ENCODE measurements at places on chromosomes 3 and 15.

- no peak overlapping the region for H3K4me3 ChIP-seq
- DNase-seq, result no peak
- H3K4me1 ChIP-seq, result no peaks in the 10 kb centered on the region
- no peaks in the 10 kb centered on the region for H3K27me3 ChIP-seq
- no peaks in the 10 kb centered on the region for H3K36me3 ChIP-seq
Measured at GRCh38 chr3:175073219-175073905, 214.2 kb downstream of the NAALADL2 start.

DNA sequence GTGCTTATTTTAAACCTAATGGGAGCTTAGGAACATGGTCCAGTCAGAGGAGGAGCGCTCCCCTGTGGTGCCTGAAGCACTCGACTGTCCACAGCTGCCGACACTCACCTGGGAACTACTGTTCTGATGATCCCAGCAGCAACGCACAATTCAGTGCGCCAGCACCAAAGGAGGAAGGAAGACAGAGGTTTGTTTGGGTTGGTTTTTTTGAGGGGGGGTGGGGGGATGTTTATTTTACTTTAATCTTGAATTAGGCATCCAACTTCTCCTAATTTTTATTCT is 48.8 kb upstream of the VGLL4 start:
- no peak for DNase-seq
- no peaks in the 10 kb centered on the region for H3K4me1 ChIP-seq
- H3K36me3 ChIP-seq, result peaks cover 3% of the 10 kb centered on the region

DNA sequence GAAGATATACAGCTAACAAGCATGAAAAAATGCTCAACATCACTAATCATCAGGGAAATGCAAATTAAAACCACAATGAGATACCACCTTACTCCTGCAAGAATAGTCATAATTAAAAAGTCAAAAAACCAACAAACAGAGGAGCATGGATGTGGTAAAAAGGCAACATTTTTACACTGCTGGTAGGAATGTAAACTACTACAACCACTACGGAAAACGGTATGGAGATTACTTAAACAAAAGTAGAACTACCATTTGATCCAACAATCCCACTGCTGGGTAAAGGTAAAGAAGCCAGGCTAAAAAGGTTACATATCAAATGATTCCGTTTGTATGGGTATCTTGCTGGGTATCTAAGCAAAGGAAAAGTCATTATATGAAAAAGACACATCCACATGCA is 53.8 kb downstream of the STAG1 start:
- no peak for DNase-seq
- no peak overlapping the region for H3K27ac ChIP-seq
- H3K4me3 ChIP-seq, result no peak overlapping the region

DNA sequence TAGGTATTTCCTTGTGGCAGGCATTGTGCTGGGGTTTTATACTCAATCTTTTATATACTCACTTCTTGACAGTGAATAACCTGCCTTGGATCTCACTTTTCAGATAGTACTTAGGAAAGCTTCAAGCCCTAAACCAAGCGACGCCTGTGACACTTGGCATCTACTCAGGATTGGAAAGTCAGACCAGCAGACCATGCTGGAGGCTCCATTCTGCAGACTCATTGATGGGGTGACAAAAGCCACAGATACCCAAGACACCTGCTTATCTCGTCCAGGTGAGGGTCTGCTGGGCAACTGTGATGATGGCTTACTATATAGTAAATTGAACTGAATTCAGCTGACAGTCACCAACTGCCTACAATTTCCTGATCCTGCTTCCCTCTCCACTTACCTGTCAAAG is 79.4 kb upstream of the MRPS22 start:
- DNase-seq, result no peak
- H3K27me3 ChIP-seq, result no peaks in the 10 kb centered on the region
- no peak overlapping the region for H3K4me3 ChIP-seq
- H3K27ac ChIP-seq, result no peak overlapping the region
- H3K36me3 ChIP-seq, result no peaks in the 10 kb centered on the region

GRCh38 chr15:67755264-67755663 is 70.0 kb upstream of the SKOR1 start:
- no peaks in the 10 kb centered on the region for H3K27me3 ChIP-seq
- H3K27ac ChIP-seq, result no peak overlapping the region
- peaks cover 14% of the 10 kb centered on the region for H3K36me3 ChIP-seq
- H3K4me1 ChIP-seq, result peaks cover 17% of the 10 kb centered on the region
- H3K4me3 ChIP-seq, result no peak overlapping the region
- no peak for DNase-seq

DNA sequence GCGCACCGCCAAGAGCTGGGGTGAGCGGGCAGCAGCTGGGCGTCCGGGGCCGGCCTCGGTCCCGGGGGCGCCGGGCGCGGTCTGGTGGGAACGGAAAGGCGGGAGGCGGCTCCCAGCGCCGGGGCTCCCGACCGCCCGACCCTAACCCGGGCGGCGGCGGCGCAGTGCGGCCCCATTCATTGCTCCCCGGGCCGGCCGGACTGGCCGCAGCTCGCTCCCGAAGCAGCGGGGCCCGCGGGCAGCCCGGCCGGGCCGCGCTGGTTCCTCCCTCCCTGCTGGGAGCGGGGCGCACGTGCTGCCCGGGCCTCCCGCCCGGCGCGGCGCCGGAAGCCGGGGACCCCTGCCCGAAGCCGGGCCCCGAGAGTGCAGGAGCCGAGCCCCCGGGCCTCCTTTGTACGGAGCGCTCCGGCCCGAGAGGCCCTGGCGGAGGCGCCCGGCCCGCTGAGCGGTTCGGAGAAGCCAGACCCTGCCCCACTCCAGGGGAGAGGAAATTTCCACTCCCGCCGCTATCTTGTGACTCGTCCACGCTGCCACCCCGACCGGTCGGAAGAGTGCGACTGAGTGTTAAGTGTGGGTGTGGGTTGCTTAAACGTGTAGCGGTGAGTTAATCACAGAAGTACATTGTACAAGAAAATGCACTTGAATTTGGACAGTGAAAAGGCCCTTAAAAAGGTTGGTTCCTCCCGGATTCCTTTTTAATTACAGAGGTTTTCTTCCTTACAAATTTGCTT is 613 bp downstream of the ATP1B3 start:
- DNase-seq, result peak; percentile 44
- H3K4me3 ChIP-seq, result peak overlapping the region; percentile 89
- H3K36me3 ChIP-seq, result peaks cover 19% of the 10 kb centered on the region
- no peaks in the 10 kb centered on the region for H3K27me3 ChIP-seq
- H3K4me1 ChIP-seq, result peaks cover 27% of the 10 kb centered on the region

GRCh38 chr3:129106866-129107565 is 14.6 kb downstream of the RAB43 start:
- no peak overlapping the region for H3K4me3 ChIP-seq
- H3K27ac ChIP-seq, result no peak overlapping the region
- peaks cover 13% of the 10 kb centered on the region for H3K4me1 ChIP-seq
- H3K27me3 ChIP-seq, result no peaks in the 10 kb centered on the region
- DNase-seq, result no peak

DNA sequence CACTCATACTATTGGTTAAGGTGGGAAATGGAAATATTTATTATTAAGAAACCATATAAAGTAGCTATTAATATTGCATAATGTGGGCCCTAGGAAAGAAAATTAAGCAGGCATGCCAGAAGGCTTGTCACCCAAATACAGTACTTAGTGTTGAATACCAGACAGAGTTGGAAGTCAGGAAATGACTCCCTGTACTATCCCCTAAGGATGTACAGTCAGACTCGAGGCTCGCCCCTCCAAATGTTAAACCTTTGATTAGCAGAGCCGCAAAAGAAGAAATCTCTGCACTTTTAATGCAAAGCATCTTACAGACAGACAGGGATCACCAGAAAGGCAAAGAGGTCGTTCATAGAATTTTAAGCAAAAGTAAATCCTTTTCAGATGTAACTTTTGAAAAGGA is 11.3 kb upstream of the RBSN start:
- no peak overlapping the region for H3K4me3 ChIP-seq
- peaks cover 6% of the 10 kb centered on the region for H3K4me1 ChIP-seq
- DNase-seq, result no peak
- H3K27ac ChIP-seq, result no peak overlapping the region

GRCh38 chr3:50255251-50255615 is 13.7 kb upstream of the SEMA3B start:
- DNase-seq, result no peak
- peaks cover 22% of the 10 kb centered on the region for H3K4me1 ChIP-seq
- peak overlapping the region; percentile 81 for H3K27ac ChIP-seq

DNA sequence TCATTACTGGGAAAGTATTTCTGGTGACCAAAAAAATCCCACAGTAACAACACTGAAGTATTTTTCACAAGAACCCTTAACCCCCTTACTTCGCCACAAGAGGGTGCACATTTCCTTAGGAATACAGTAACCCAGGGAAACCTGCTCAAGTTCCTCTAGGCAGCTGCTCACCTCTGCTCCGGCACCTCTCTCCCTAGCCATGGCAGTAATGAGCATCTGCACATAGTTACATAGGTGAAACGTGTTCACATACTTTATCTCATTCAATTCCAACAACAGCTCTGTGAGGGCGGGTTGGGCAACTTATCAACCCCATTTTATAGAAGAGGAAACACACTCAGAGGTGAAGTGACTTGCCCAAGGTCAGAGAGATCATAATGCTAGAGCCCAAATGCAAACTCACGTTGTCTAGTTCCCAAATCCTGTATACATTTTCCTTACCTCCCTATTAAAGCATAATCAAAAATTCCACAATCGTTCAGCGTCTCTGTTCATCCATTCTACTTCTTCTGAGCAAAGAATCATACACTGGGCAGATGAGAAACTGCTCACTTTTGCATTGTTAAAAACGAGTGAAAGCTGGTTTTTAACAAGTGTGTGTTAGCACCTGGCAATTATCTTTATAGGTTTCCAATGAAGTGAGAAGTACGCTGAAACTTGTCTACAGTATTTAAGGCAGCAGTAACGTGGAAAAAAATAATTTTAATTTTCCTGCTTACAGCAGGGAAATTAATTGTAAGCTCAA is 90.7 kb downstream of the IGF2BP2 start:
- H3K27me3 ChIP-seq, result no peaks in the 10 kb centered on the region
- H3K36me3 ChIP-seq, result no peaks in the 10 kb centered on the region
- H3K4me3 ChIP-seq, result no peak overlapping the region
- DNase-seq, result no peak

- H3K27me3 ChIP-seq, result peaks cover 10% of the 10 kb centered on the region
- no peak overlapping the region for H3K27ac ChIP-seq
- peaks cover 5% of the 10 kb centered on the region for H3K4me1 ChIP-seq
- H3K36me3 ChIP-seq, result no peaks in the 10 kb centered on the region
Measured at GRCh38 chr3:194577986-194578905, 55.0 kb downstream of the TMEM44 start.

DNA sequence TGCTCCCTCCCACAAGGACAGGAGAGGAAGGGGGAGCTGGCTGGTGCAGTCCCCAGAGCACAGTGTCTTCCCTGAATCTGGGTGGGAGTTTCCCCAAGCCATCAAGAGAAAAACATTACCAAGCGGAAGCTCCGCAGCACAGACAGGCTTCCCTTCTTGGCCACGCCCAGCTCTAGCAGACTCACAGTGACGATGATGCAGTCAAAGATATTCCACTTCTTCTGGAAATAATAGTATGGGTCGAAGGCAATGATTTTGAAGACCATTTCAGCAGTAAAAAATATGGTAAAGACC is 76.7 kb downstream of the SCN10A start:
- H3K27me3 ChIP-seq, result peaks cover 18% of the 10 kb centered on the region
- no peak for DNase-seq
- H3K4me3 ChIP-seq, result no peak overlapping the region
- no peak overlapping the region for H3K27ac ChIP-seq

DNA sequence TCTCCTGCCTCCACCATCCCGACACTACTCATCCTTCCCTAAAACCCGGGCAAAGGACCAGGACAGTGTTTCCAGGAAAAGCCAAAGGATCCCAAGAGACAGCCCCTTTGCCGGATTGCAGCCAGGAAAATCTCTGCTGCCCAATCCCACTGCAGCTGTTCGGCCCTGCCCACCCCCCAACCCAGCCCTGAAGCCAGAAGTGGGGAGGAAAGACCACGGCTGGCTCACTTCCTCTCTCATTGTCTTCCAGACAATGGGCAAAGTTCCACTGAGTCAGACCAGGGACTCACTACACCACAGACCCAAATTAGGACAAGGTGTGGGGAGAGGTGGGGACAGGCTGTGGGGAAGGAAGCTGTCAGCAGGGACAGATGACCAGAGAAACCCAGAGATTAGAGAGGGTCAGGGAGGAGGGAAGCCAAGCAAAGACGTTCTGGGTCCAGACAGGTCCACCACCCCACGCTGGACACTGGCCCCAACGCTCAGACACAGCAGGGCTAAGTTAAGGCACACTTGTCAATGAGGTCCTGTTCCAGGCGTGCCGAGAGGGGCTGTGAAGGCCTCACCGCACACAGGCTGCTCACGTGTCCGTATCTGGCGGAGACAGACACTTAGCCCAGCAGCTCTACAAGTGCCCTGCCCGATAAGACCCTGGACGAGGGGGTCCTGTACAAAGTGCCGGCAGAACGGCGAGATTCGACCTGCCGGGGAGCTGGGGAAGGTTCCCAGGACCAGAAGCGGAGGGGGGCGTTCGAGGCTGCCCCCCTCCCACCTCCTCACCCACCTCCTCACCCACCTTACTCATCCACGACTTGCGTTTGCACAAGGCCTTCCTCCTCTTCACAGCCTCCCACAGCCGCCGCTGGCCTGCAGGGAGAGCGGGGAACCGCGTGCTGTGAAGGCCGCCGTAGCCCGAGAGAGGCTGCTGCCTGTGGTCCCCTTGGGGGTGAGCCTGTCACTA is 21.9 kb downstream of the TNK2 start:
- H3K4me1 ChIP-seq, result peaks cover 6% of the 10 kb centered on the region
- no peaks in the 10 kb centered on the region for H3K27me3 ChIP-seq
- no peak for DNase-seq
- no peak overlapping the region for H3K27ac ChIP-seq

GRCh38 chr3:10194328-10195071 is 29.8 kb downstream of the IRAK2 start:
- H3K27me3 ChIP-seq, result no peaks in the 10 kb centered on the region
- peak overlapping the region; percentile 73 for H3K4me3 ChIP-seq
- no peaks in the 10 kb centered on the region for H3K36me3 ChIP-seq
- DNase-seq, result peak; percentile 33
- H3K4me1 ChIP-seq, result peaks cover 71% of the 10 kb centered on the region

DNA sequence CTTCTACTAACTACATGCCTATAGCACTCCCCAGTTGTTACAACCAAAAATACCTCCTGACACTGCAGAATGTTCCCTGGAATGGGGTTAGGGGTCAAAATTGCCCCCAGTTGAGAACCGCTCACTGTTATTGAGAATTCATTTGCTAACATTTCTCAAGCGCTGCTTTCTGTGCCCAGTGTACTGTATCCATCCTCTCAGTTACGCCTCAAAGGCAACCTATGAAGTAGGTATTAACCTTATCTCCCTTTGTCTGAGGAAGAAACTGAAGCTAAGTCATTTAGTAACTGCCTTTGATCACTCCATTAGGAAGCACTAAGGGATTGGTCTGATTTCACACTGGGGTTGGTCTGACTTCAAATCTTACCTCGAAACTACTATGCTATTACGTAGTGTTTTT is 70.1 kb downstream of the CADPS start:
- H3K4me1 ChIP-seq, result no peaks in the 10 kb centered on the region
- H3K36me3 ChIP-seq, result no peaks in the 10 kb centered on the region
- DNase-seq, result no peak
- no peak overlapping the region for H3K27ac ChIP-seq
- no peaks in the 10 kb centered on the region for H3K27me3 ChIP-seq
- no peak overlapping the region for H3K4me3 ChIP-seq

Measured in stimulated activated naive B cell treated with anti-CD40 and anti-IgM and Interleukin-4, amounts not matched to agents 10 μg/mL and 1 μg/mL and 100 μg/mL, for 72 hours (primary cell).